ENCODE measurements at places on chromosomes 2 and 18. TPM values are rescaled to one million over a fixed set of nuclear protein-coding genes. Genes with fewer than 3 reads are reported as not detected.
A peak's percentile ranks its signal among the peaks of the same experiment; 100 is the strongest.

DNA sequence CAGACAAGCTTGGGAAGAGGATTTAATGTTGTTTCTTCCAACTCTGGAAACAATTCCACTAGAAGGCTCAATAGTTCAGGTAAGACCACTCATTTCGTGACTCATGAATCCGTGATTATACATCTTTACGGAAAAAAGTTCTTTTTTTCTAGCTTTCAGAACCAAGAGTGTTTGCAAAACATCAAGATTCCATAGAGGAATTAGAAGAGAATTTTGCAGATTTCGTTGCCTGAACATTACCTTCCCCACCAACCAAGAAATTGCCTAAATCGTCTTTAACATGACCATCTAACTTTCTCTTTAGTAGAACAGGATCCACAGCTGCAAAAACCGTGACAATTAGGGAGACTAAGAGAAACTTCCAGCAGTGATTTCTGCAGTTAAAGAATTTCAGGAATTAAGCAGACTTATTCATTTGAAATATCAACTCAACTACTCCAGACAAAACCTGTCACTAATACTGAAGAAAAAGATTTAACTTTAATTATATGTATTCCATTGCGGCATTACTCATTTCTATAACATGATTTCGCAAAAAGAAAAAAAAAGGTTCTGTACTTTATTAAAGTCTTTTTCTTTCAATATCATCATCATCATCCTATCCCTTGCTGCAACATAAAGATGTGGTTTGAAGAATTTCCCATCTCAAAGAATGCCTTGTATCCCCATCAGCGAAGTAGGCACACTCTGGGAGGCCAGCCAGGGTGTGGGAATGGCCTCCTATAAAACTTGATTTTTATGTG, 1.9 kb upstream of the NAB1 start:
- H3K4me3 ChIP-seq = no peak overlapping the region
- H3K36me3 ChIP-seq = no peaks in the 10 kb centered on the region
- H3K27me3 ChIP-seq = no peaks in the 10 kb centered on the region
- no peak overlapping the region for H3K27ac ChIP-seq
- peaks cover 13% of the 10 kb centered on the region for H3K4me1 ChIP-seq

GRCh38 chr2:222299906-222300725, 1.3 kb upstream of the PAX3 start:
- H3K4me1 ChIP-seq = peaks cover 7% of the 10 kb centered on the region
- no peak overlapping the region for H3K4me3 ChIP-seq
- no peak overlapping the region for H3K27ac ChIP-seq
- H3K27me3 ChIP-seq = peaks cover 78% of the 10 kb centered on the region
- H3K36me3 ChIP-seq = no peaks in the 10 kb centered on the region
- DNase-seq = no peak

GRCh38 chr2:65465857-65466256, 33.5 kb upstream of the SPRED2 start:
- H3K27ac ChIP-seq = no peak overlapping the region
- H3K4me3 ChIP-seq = no peak overlapping the region
- no peaks in the 10 kb centered on the region for H3K36me3 ChIP-seq

Gene MDH1
- total RNA-seq = 191 TPM

DNA sequence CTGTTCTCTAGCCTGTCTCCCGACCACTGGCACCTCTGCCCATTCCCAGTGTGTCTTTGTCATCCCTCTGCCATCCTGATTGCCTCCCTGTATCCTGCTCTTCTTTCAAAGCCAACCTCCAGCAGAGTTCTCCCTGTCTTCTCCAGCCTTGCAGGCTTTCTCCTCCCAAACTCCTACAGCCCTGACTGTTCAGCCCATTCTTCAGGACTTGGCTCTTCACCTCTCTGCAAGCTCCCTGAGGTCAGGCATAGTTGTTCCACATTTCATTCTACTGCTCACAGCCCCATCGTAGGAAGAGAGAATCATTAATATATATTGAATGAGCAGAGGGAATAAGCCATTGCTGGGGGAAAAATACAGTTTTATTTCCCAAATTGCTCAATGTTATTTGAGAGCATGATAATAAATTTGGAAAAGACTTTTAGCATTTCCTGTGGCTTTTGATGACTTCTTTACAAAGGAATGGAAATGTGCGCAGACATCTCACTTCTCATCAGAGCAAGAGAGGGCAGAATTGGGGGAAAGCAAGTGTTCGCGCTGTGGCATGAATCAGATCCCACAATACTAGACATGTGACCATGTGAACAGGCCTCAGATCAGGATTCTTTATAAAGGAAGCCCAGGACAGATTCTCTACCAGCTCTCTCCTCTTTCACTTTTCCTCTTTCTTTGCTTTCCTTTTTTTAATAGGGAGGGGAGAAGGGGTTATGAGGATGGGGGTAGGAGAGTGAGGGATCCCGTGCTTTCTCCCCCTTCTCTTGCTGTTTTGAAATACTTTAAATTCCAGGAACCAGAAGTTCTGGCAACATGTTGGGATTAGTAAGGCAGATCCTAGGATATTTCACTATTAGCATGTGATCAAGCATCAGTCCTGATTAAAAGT, 37.4 kb downstream of the EPAS1 start:
- H3K27me3 ChIP-seq = no peaks in the 10 kb centered on the region
- no peak for DNase-seq
- no peaks in the 10 kb centered on the region for H3K4me1 ChIP-seq
- no peaks in the 10 kb centered on the region for H3K36me3 ChIP-seq
- no peak overlapping the region for H3K27ac ChIP-seq
- no peak overlapping the region for H3K4me3 ChIP-seq

DNA sequence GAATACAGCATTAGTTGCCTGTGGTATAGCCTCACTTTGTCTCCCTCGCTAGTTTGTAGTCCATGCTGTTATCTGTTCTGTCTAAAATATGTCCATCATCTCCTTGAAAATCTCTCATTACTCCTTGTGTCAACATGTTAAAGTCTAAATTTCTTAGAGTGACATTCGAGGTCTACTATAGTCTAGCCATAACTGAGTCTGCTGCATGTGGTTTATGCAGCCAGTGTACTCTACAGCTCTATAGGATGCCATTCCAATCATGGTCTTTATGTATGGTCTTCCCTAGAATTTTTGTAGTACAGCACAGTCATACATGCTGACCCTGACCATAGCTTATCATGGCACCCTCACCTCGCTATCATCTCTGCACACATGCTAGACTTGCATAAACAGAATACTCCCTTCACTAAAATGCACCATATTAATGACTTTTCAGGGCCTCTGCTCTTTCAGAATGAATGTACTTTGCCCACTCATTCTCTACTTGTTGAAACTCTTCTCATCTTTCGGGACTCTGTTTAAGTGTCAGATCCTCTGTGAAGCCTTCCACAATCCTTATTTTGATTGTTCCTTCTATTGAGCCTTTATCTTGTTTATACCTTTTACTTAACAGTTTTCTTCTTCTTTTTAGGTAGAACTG, 12.8 kb downstream of the TANK start:
- H3K4me1 ChIP-seq = peaks cover 7% of the 10 kb centered on the region
- no peak for DNase-seq
- H3K27ac ChIP-seq = no peak overlapping the region
- H3K36me3 ChIP-seq = no peaks in the 10 kb centered on the region
- no peak overlapping the region for H3K4me3 ChIP-seq
- H3K27me3 ChIP-seq = no peaks in the 10 kb centered on the region

Gene REG1A
- not detected for total RNA-seq

- H3K27me3 ChIP-seq = no peaks in the 10 kb centered on the region
- DNase-seq = no peak
- peaks cover 48% of the 10 kb centered on the region for H3K4me1 ChIP-seq
- no peaks in the 10 kb centered on the region for H3K36me3 ChIP-seq
These were observed 53.9 kb downstream of the MBP start for GRCh38 chr18:77078690-77079070.

DNA sequence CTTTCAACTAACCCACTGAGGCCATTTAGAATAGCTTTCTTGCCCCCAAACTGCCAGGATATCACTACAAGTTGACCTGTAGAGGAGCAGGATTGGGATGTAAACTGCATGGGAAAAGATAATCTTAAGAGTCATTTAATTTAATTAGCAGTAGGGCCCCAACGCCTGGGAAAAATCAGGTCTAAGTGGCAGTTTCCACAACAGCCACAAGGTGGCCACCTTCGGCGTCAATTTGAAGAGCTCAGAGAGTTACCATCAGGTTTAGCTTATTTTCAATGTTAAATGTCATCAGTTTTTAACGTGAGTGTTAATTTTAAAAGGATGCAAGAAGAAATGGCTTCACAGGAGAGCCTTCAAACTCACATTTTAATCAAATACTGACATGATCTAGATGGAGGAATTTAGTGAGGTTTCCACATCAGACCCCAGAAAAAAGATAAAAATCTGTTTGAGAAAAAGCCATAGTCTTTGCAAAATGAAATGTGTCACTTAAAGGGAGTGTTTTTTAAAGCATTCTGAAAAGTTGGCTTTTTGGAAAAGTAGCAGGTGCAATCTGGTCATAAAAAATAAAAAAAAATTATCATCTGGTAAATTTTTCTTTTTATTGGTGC, 77.3 kb upstream of the UPP2 start:
- H3K4me1 ChIP-seq = no peaks in the 10 kb centered on the region
- no peaks in the 10 kb centered on the region for H3K27me3 ChIP-seq
- H3K36me3 ChIP-seq = no peaks in the 10 kb centered on the region
- DNase-seq = peak; percentile 26

DNA sequence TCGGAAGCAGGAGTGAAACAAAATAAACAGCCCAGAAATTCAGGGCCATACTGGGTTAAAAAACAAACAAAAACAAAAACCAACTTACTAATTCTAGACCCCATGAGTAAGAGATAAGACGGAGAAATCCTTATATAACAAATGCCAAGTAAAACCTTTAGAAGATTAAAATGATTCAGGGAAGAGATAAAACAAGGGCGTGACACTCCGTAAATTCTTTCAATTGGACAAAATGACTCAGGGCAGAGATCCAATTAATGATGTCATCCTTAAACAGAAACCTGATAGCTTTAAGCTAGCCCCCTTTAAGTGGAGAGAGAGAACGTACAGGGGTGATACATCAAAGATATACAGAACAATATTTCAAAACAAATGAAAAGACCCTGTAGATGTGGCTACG, 317.4 kb downstream of the NBAS start:
- H3K4me3 ChIP-seq = no peak overlapping the region
- no peaks in the 10 kb centered on the region for H3K27me3 ChIP-seq
- no peaks in the 10 kb centered on the region for H3K36me3 ChIP-seq
- no peak for DNase-seq
- H3K4me1 ChIP-seq = no peaks in the 10 kb centered on the region
- H3K27ac ChIP-seq = no peak overlapping the region

Gene IL36G
- not detected for total RNA-seq

DNA sequence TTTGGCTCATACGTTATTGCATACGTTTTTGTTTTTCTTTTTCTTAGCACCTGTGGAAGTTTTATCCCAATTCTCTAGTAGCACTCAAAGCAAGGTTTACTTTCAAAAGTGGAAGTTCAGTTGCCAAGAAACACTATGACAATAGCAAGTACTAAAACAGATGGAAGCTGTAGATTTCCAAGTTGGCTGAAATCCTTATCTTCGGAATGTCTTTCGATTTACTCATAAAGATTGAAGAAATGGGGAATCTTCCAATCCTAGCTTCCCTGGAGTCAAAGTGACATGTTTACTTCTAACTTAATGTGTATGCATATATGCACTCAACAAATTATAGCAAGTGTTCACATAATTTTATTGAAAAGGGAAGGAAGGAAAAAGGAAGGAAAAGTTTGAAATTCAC, 307.4 kb downstream of the CTNNA2 start:
- DNase-seq = no peak
- H3K27me3 ChIP-seq = no peaks in the 10 kb centered on the region
- no peaks in the 10 kb centered on the region for H3K36me3 ChIP-seq
- no peaks in the 10 kb centered on the region for H3K4me1 ChIP-seq
- H3K27ac ChIP-seq = no peak overlapping the region
- no peak overlapping the region for H3K4me3 ChIP-seq

Gene LPIN1
- total RNA-seq = 37.1 TPM

GRCh38 chr18:37613253-37613565, 47.6 kb upstream of the CELF4 start:
- H3K36me3 ChIP-seq = no peaks in the 10 kb centered on the region
- DNase-seq = no peak
- no peak overlapping the region for H3K4me3 ChIP-seq
- H3K27me3 ChIP-seq = no peaks in the 10 kb centered on the region

DNA sequence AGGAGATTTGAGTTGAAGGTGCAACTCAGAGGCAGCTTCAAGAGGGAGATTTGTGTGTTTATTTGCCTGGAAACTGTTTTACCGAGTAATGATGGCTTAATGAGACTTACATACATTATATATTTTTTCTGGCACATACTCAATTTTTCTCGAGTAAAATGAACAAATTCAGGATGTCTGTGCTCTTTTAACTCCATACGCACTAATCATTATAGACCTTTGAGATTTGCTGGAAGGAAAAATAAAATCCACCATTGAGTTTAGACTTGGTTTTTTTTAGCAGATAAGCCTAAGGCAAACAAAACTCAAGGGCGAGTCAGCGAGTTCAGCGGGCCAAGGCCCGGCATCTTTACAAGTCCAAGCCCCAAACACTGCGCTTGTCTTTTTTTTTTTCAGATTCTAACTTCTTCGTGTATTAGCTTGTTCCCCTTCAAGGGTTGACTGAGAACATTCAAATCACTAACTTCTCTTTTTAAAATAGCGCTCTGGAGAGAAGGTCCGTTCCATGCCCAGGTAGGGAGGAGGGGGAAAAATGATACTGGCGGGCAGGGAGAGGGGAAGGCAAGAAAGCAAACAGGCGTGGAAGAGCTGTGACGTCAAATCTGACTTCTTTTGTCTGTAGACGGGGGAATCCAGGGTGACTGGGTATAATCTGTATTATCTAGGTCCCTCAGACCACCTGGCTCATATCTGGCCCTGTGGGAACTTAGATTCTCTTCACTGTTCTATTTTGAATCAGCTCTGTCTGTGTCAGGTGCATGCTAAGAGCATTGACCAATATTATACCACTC, 72.7 kb upstream of the MAP3K20 start:
- H3K4me3 ChIP-seq = no peak overlapping the region
- no peak overlapping the region for H3K27ac ChIP-seq
- no peaks in the 10 kb centered on the region for H3K27me3 ChIP-seq
- no peaks in the 10 kb centered on the region for H3K36me3 ChIP-seq
- DNase-seq = no peak

DNA sequence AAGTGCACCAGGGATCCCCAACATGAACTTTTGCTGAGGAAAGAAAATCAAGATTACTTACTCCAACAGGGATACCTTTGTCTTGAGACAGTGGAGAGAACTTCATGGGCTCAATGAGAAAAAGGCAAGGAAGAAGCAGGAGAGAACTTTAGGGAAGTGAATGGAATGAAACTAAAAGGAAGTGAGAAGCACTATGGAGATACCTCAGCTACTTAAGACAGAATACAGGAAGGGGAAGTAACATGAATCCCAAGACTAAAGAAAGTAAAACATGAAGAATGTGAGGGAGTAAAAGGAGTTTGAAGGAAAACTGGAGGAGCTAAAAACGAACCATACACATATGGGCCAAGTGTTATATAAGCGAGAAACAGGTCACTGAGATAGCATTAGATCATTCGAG, 32.4 kb upstream of the ACTR3 start:
- no peaks in the 10 kb centered on the region for H3K36me3 ChIP-seq
- H3K4me1 ChIP-seq = no peaks in the 10 kb centered on the region
- no peaks in the 10 kb centered on the region for H3K27me3 ChIP-seq
- no peak overlapping the region for H3K27ac ChIP-seq
- H3K4me3 ChIP-seq = no peak overlapping the region
